Activated CD4-positive, alpha-beta T cell treated with anti-CD3 and anti-CD28 coated beads for 24 hours (primary cell): ENCODE measurements at places on chromosomes 11 and 22.

GRCh38 chr11:61967116-61967923 lies at the start of gene FTH1:
Gene FTH1, minus strand, starts transcription at chr11:61967634. Its CDS starts 209 bp downstream, at chr11:61967425.
- peak; percentile 76 for DNase-seq

- peak; percentile 94 for DNase-seq
Measured at GRCh38 chr22:39152511-39153219, at the start of gene CBX7. Gene CBX7, minus strand, starts transcription at chr22:39152680. Its CDS starts 236 bp downstream, at chr22:39152444.

DNA sequence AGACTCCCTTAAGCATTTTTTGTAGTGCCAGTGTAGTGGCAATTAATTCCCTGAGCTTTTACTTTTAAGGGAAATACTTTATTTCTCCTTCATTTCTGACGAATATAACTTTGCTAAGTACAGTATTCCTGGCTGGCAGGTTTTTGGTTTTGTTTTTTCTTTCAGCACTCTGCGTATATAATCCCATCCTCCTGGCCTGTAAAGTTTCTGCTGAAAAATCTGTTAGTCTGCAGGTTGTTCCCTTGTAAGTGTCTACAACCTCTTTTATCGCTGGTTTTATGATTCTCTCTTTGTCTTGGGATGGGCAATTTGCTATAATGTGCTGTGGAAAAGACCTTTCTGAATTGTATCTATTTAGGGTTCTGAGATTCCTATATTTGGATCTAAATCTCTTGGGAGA lies 56.0 kb downstream of the KCNQ1OT1 start:
- no peak for DNase-seq

DNA sequence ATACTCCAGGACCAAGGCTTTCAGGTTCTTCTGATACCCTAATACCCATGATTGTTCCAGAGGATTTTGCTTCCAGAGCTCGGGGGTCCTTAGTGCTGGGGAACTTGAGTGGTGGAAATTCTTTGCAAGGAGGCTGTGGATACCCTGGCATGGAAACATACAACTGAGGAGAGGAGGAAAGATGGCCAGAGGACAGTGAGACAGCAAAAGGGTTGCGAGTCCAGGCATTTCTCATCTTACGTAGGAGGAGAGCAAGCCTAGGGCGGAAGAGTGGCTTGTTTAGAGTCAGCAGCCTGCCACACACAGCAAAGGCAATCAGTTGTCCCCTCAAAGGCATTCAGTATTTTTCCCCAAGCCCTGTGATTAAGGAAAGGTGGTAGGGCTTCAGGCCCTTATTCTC lies 73.5 kb downstream of the ADM start:
- DNase-seq: no peak

DNA sequence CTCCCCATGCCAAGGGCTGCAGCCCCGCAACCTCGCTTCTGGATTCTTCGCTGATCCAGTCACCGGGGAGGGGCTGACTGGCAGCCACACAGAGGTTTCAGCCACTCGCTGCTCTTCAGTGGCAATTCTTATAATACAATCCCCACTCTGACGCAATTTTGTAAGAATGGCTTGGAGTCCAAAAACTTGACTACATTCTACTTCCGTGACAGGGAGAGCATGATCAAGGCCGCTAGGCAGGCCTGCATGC lies 14.9 kb downstream of the PPM1F start:
- DNase-seq: no peak

- DNase-seq: no peak
Measured at GRCh38 chr22:48090332-48090672, 1327.9 kb downstream of the TBC1D22A start.

- DNase-seq: no peak
Measured at GRCh38 chr11:8759634-8760033, 77.0 kb downstream of the RPL27A start.

GRCh38 chr11:11876458-11876857 lies 34.7 kb downstream of the USP47 start:
- DNase-seq: no peak

GRCh38 chr22:49998718-49999062 lies 13.9 kb downstream of the IL17REL start:
- DNase-seq: no peak

- DNase-seq: no peak
Measured at GRCh38 chr11:103898065-103898464, 138.4 kb upstream of the DDI1 start.

- DNase-seq: no peak
Measured at GRCh38 chr11:129861702-129862522, 33.5 kb downstream of the NFRKB start.

- no peak for DNase-seq
Measured at GRCh38 chr11:134471087-134471715, 59.2 kb upstream of the B3GAT1 start.

- peak; percentile 56 for DNase-seq
Measured at GRCh38 chr11:69915501-69916250, 96.5 kb upstream of the FGF3 start.

- DNase-seq: no peak
Measured at GRCh38 chr11:27625347-27625912, 74.8 kb downstream of the BDNF start.

DNA sequence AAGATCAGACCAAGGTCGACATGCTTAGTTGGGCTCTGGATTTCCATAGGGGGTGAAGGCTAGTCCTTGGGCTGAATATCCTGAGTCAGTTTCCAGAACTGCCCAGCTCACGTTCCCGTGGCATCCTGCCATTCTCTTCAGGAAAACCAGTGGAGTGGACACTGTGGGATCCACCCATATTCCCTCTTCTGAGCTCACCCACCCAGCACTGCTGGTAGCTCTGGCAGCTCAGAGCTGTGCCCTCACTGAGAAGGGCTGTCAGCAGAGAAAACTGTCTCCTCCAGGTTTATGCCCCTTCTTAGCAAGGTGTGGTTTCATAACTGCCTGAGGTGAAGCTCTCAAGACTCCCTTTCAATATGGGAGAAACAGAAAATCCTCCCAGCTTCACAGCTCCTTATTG lies 111.7 kb downstream of the GGTLC2 start:
- no peak for DNase-seq

DNA sequence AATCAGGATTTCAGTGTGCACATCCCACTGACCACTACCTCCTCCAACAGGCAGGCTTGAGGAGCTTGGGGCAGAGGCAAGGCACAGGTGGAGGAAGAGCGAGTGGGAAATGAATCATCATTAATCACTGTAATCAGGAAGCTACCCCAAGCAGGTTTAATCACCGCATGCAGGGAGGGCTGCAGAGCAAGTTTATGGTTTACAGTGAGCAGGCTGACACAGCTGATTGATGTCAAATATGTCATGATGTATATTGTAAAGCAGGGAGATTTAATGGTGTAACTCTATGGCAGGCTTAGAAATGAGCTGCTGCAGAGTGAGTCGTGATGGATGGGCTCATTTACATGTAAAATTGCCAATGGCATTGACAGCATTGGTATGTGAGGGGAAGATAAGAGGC lies 441.0 kb downstream of the NTM start:
- DNase-seq: no peak

- DNase-seq: no peak
Measured at GRCh38 chr11:126431401-126432064, 76.0 kb downstream of the ST3GAL4 start.

DNA sequence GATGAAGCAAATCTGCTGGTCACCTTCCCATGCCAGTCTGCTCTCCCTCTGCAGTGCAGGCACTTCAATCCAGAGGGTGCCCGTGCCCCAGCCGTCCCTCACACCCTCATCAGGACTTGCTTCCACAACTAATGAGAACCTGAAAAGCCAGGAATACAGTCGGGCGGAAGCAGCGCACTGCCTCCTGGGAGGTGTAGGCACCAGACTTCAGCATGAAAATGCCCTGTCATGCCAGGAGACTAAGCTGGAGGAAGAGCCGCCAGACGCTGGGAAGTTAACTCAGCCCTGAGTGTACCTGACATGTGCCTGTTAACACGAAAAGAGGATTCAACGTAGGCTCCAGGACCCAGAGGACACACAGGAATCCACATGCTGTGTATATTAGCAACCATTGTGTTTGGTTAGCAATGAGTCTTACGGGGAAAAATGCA lies 40.1 kb upstream of the FLI1 start:
- DNase-seq: no peak

DNA sequence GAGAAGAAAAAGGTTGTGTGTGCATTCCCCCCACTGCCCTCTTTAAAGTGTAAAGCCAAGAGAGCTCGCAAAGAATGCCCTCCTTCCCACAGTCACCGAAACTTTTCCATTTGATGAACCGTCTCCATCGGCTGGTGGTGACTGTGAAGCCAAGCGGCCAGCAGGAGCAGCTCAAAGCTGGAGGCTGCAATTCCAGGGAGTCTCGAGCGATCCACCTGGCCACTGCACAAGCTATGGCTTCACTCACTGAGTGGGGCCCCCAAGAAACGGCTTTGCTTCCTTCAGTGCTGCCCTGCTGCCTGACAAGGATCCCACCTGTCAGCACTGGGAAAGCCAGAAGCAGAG lies 117.7 kb downstream of the ABTB2 start:
- DNase-seq: no peak

- no peak for DNase-seq
Measured at GRCh38 chr11:1070594-1071462, 3.8 kb upstream of the MUC2 start.

DNA sequence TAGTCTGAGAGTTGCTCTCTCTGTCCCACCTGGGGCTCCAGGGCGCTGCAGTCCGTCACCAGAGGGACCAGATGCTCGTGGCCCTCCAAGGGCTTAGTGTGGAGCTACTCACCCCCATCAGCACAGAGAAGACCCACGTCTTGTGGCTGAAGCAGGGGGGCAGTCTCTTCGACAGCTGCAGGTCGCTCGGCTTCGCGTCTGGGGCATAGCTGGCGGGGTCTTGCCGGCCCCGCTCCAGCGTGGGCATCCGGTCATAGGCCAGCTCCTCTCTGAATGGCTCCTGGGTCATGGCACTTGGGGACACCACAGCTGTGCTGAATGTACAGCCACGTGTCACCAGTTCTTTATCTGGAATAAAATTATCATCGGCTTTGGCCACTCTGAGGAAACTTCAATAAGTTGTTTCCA lies 608 bp downstream of the MLC1 start:
- no peak for DNase-seq

DNA sequence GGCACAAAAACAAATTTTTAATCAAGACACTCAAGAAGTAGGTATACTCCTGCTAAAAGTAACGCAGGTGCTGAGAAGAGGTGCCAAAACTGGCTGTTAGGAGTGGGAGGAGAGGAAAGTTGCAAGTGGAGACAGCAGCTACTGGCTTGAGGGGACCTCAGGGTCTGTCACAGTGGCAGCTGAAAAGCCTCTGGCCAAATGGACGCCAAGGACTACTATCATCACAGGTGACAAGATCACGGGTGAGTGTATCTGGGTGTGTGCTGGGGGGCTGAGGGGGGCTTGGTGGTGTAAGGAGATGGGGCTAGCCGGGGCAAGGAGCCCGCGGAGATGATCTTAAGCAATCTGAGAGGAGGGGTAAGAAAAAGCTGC lies 687 bp downstream of the ZNF202 start:
- DNase-seq: no peak

DNA sequence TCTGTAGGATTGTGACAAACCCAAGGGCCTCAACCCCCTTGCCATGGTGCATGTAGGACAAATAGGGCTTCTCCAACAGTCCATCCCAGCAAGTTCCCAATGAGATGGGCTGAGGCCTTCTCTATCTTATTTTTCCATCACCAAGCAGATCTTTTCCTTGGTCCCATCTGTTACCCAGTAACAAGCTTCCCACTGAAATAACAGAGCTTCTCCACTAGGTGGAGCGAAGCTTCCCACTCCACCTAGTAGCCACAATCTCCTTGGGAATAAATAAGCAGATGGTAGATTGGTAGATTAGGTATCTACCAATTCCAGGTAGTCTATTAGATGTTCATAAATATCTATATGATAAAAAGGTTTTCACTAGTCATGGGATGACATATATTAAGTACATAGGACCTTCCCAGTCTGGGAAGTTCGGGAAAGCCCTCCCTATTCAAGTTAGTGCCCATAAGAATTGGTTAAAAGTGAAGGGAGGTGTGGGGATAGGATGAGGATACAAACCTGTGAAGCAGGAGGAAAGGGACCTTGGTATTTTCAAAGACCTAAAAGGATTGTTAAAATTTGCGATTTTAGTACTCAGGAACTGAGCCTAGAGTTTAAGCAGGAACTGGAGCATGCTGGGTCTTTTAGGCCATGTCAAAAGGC lies 5.9 kb upstream of the OR52L1 start:
- no peak for DNase-seq

- peak; percentile 50 for DNase-seq
Measured at GRCh38 chr11:72642884-72643522, 31.2 kb downstream of the PDE2A start.

DNA sequence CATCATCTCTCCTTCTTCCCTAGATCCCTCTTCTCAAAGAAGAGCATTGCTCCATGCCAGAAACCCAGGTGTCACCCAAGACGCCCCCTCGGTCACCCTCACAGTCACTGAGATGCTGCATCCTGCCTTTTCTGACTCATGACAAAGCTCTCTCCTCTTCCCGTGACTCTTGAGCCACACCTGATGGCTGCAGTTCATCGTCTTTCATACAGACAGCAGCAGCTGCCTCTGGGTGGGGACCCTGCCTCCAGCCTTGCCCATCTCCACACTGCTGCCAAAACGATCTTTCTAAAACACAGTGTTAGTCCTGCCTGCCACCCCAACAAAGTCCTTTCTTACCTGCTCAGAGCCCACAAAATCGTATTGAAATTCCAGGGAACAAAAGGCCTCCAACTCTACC lies 44.8 kb downstream of the BUD13 start:
- DNase-seq: no peak

DNA sequence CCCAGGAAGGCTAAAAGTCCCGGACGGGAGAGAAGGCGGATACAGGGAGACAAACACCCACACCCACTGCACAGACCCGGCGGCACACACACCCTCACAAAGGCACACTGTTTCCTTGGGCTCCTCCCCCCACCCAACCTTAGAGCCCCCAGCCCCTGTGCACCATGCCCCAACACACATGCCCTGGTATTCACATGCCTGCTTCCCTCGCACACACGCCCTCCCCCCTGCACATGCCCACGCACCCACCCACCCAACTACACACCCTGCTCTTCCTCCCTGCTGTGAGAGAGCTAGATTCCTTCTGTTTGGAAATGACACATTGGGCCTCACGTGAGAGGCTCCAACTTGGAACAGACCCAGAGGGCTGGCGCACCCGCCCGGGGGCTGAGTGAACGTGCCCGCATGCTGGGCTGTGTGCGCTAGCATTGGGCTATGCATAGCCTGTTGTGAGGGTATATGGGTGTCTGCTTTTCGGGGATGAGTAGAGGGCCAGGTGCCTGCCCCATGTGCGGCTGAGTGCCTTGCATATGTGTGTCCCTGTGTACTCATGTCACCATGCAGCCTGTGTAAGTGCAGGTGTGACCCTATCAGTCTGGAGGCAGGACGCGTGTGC lies 518 bp upstream of the CHRM1 start:
- DNase-seq: no peak

DNA sequence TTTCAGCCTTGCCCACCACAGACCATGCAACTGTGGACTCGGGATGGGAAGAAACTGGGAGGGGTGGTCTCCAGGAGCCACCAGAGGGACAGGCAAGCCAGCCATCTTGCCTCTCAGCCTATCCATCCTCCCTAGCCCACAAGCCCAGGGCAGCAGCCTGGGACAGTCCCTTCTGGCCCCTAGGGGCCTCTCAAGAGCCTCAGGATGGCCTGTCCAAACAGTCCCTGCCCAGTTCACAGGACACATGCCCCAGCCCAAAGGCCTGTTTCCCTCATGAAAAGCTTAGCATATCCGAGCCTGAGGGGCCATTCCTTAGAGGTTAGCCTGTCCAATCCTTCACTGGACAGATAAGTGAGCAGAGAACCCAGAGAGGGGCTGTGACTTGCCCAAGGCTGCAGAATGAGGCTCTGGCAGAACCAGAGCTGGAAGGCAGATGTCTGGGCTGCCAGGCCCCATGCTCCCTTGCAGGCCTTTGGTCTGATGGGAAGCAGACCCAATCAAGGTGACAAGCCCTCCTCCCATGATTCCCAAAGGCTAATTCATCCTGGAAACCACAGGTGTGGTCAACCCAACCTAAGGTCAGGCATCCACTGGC lies 28.2 kb downstream of the LRRC10B start:
- DNase-seq: no peak

GRCh38 chr11:124465368-124465767 lies 19.9 kb upstream of the OR8B8 start:
- DNase-seq: no peak
